Transverse colon (tissue), 4 donors: ENCODE measurements at places on chromosomes 13 and 19. TPM values are rescaled to one million over a fixed set of nuclear protein-coding genes. Genes with fewer than 3 reads are reported as not detected.

Gene GAPDHS
- not detected for total RNA-seq

Gene ATP4B
- not detected for total RNA-seq

Gene CGB8
- not detected for total RNA-seq

Gene DAND5
- 0.32 TPM for total RNA-seq

Gene CACNG6
- not detected for total RNA-seq

Gene ZNF98
- not detected for total RNA-seq

Gene KIR2DL4
- not detected for total RNA-seq

Gene SOX1
- not detected for total RNA-seq

Gene ZSCAN4
- total RNA-seq, result not detected

Gene CYP4F8
- total RNA-seq, result not detected

Gene COL5A3
- total RNA-seq, result 11.6 TPM

Gene MIER2
- 10.2 TPM for total RNA-seq

Gene LRRC8E
- 1.5 TPM for total RNA-seq

Gene ERICH4
- total RNA-seq, result not detected

Gene ERICH6B
- not detected for total RNA-seq

Gene ERVV-1
- not detected for total RNA-seq

Gene CCDC169
- 0.55 TPM for total RNA-seq

Gene IGFL1
- not detected for total RNA-seq

Gene CBY2
- total RNA-seq, result not detected

Gene TLE2
- 55.7 TPM for total RNA-seq

Gene AXL
- total RNA-seq, result 28.9 TPM

Gene MEGF8
- 15.3 TPM for total RNA-seq

Gene ZNF433
- total RNA-seq, result 13.5 TPM
